ENCODE measurements at places on chromosomes 5 and 9. TPM values are rescaled to one million over a fixed set of nuclear protein-coding genes. Genes with fewer than 3 reads are reported as not detected.
A peak's percentile ranks its signal among the peaks of the same experiment; 100 is the strongest.

DNA sequence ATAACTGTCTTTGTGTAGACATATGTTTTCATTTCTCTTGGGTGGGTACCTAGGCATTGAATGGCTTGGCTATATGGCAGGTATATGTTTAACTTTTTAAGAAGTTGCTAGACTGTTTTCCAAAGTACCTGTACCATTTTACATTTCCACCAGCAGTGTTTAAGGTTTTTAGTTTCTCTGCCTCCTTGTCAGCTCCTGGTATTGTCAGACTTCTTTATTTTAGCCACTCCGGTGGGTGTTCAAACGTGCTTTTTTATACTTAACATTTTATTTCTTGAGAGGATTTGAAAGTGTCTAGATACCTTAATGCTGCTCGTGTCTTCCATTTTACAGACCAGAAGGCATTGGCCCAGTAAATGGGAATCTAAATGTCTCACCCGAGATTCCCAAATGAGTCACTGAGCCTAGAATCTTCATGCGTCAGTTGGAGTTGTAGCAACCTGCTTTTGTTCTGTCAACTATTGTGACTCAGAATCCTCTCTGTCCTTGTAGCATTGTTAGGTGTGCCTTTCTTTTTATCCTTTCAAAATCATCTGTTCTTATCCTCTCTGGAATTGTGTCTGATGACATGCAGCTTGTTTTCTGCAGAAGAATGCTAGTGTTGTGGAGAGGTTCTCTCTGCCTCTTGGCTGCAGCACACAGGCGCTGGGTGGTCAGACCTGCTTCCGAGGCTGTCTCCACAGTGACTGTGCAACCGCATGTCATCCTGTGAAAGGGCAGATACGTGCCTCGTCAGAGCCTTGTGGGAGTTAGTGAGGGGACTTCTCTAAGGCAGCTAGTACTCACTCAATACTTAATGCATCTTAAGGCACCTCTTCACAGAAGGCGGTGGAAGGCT is 291.8 kb downstream of the AOPEP start:
- H3K4me1 ChIP-seq = peaks cover 97% of the 10 kb centered on the region
- no peaks in the 10 kb centered on the region for H3K36me3 ChIP-seq
- peak overlapping the region; percentile 9 for H3K4me3 ChIP-seq

DNA sequence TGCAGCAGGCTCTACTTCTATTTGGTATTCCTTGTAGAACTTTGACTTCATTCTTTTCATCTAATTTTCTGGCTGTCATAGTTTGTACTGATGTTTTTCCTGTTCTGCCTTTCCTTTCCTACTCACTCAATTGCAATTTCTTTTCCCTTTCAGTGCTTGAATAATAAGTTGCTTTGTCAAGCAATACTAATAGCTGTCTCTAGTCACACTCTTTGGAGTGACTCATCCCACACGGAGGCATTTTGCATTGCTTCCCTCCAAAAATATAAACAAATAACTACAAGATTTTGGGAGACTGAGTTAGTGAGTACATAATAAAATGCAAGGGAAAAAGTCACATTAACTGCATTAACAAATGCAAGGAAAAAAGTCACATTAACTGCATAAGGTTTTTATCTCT is 465.9 kb downstream of the CDH9 start:
- H3K4me1 ChIP-seq = peaks cover 3% of the 10 kb centered on the region
- H3K27ac ChIP-seq = no peak overlapping the region
- DNase-seq = no peak
- no peak overlapping the region for H3K4me3 ChIP-seq
- H3K27me3 ChIP-seq = no peaks in the 10 kb centered on the region
- H3K36me3 ChIP-seq = no peaks in the 10 kb centered on the region

DNA sequence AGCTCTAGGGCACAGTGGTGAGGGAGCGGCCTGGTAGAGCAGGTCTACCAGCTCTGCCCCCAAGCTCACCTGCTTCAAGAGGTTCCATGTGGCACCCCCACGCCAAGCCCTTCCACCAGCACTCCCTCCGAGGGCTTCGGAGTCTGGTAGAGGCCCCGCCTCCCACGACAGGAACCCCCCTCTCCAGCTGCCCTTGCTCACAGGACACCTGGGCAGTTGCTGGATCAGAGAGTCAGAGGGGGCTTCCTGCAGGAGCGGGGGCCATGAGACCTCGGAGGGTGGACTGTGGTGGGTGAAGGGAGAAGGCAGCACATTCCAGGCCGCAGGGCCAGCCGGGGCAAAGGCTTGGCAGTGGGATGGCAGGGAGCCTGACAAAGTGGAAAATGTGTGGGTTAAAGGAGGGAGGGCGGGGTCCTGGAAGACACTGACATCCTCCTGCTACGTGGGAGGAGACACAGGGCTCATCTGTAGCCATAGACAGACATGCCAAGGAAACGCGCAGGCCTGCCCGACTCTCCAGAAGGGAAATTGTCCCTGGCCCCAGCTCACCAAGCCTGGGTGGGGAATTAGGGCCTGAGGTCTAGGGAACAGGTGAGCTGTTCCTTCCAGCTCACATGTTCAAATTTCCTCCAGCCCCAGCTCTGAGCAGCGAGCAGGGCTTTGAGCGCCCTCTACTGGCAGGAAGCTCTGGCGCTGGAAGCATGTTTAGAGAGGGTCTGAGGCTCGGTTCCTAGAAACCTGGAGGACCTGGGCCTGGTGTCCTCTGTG is 74.2 kb downstream of the NTNG2 start:
- H3K4me3 ChIP-seq = no peak overlapping the region
- no peaks in the 10 kb centered on the region for H3K27me3 ChIP-seq
- H3K4me1 ChIP-seq = peaks cover 7% of the 10 kb centered on the region
- no peaks in the 10 kb centered on the region for H3K36me3 ChIP-seq
- DNase-seq = no peak

Gene TTC23L
- total RNA-seq = 0.25 TPM

Gene SECISBP2
- total RNA-seq = 51.1 TPM

Gene GLRA1
- not detected for total RNA-seq

Gene MUSK
- total RNA-seq = not detected

Gene SLC1A3
- 18.9 TPM for total RNA-seq

Gene ANKRD31
- total RNA-seq = 1.2 TPM

Gene HMCN2
- 5.2 TPM for total RNA-seq

All from vagina (tissue), 2 donors.